ENCODE measurements at places on chromosomes 3 and 15.

GRCh38 chr3:160883373-160883772 lies 127.3 kb downstream of the PPM1L start:
- no peak for DNase-seq

DNA sequence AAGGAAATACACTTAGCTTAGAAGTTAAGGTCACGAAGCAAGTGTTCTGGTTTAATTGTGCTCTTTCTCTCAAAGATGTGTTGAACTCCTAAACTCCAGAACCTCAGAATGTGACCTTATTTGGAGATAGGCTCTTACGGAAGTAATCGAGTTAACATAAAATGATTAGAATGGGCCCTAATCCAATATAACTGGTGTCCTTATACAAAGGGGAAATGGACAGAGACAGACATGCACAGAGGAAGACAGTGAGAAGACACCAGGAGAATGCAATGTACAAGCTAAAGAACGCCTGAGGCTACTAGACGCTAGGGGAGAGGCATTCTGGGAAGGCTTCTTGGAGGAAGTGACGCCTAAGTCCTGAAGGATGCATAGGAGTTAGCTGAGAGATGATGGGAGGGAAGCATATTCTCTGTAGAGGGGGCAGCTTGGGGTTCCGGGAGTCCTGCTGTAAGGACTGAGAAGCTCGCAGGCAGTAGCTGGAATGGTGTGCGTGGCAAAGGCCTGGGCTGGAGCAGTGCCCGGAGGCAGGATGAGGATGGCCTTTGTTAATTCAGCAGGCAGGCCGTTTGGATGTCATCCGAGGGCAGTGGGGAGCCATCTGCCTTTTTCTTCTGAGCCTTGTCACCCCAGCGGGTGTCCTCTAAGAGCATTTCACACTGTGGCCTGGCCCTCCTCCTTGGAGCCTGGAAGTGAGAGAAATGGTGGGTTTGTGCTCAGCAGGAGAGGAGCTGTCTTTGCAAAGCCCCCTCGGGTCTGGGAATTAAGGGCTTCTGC lies 513.4 kb downstream of the SHQ1 start:
- no peak for DNase-seq

- DNase-seq = no peak
Measured at GRCh38 chr3:108011616-108012015, 79.2 kb downstream of the CD47 start.

GRCh38 chr3:79250746-79251145 lies 517.1 kb downstream of the ROBO1 start:
- DNase-seq = no peak

DNA sequence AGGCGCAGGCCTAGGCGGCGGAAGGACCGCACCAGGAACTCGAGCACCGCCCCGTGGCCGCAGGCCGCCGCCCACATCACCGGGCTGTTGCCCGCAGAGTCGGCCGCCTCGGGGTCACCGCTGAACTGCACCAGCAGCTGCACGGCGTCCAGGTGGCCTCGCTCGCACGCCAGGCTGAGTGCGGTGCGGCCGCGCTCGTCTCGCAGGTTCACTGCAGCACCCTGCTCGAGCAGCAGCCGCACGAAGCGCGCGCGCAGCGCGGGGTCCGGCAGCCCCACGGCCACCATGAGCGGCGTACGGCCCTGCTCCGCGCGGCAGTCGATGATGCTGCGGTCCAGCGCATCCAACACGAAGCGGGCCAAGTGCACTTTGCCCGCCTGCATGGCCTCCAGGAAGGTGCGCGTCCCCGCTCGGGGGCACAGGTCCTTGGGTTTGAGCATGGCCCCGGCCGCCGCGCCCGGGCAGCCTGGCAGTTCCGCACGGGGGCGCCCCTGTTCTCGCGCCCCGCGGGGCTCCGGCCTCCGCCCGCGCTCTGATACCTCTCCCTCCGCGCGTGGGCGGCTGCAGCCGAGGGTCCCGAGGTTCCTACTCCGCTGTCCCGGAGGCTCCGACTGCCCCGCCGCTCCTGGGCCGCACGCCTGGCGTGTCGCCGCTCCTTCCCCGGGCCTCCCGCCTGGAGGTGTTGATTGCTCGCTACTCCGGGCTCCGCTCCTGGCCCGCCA lies 556 bp downstream of the ANKRD63 start:
- DNase-seq = no peak

DNA sequence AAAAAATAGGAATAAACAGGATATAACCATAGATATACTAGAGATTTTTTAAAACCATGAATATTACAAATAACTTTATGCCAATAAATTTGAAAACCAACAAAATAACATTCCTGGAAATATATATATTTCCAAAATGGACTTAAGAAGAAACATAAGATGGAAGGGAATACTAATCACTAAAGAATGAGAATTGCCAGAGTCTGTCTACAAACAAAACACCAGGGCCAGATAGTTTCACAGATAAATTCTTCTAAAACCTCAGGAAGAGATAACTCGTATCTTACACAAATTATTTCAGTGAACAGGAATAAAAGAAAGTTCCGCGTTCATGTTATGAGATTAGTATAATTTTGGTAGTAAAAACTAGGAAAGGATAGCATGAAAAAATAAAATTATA lies 107.3 kb downstream of the HERC1 start:
- DNase-seq = no peak

GRCh38 chr15:44536962-44537734 lies at the start of gene EIF3J:
Gene EIF3J (plus strand): TSS chr15:44537147. CDS start chr15:44537195, 48 bp downstream.
- DNase-seq = peak; percentile 84

DNA sequence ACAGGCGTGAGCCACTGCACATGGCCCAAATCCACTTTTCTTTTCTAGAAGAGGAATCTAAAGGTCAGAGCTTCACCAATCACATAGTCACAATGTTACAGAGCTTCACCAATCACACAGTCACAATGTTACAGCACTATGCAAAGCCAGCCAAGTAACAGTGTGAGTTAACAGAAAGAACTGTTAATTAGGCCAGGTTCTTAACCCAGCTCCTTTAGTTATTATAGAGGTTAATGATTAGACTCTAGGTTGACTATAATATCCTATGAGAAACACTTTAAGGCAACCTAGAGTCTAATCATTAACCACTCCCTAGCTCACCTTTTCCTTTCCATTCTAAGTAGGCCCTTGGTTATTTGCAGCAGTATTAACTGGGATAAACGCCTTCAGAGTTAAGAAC lies 54.0 kb downstream of the TASOR start:
- DNase-seq = no peak

GRCh38 chr15:89409184-89410038 lies 74.8 kb upstream of the POLG start:
- no peak for DNase-seq

- no peak for DNase-seq
Measured at GRCh38 chr3:111961461-111962164, 17.2 kb upstream of the ABHD10 start.

DNA sequence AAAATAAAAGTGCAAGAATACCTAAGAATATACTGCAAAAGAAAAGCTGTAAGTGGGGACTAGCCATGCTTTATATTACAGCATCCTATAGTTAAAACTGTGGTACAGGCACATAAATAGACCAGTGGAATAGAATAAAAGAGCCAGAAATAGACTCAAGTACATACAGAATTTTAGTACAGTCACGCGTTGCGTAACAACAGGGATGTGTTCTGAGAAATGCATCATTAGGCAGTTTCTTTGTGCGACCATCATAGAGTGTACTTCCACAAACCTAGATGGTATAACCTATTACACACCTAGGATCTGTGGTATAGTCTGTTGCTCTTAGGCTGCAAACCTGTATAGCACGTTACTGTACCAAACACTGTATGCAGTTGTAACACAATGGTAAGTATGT lies 61.8 kb downstream of the PCCB start:
- no peak for DNase-seq

- no peak for DNase-seq
Measured at GRCh38 chr3:112640276-112640929, 540 bp downstream of the CCDC80 start.

DNA sequence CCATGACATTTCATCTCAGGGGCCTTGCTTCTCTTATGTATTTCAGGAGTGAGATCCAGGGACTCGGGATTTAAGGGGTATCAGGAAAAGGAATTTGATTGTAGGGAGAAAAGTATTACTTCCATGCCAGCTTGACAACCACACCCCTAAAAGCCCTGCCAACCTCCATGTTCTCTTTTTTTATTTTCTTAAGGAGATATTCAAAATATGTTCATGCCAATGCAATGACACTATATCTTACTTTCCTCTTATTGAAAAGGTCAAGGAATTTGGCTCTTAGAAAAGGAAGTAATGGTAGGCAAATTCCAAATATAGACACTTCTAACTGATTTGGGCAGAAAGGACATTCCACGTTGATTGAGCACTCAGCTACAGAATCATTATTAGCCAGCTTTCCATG lies 407.5 kb upstream of the NECTIN3 start:
- DNase-seq = no peak

- DNase-seq = no peak
Measured at GRCh38 chr3:94303897-94304296, 241.0 kb downstream of the NSUN3 start.

GRCh38 chr3:139448104-139448503 lies 28.2 kb downstream of the RBP2 start:
- no peak for DNase-seq

DNA sequence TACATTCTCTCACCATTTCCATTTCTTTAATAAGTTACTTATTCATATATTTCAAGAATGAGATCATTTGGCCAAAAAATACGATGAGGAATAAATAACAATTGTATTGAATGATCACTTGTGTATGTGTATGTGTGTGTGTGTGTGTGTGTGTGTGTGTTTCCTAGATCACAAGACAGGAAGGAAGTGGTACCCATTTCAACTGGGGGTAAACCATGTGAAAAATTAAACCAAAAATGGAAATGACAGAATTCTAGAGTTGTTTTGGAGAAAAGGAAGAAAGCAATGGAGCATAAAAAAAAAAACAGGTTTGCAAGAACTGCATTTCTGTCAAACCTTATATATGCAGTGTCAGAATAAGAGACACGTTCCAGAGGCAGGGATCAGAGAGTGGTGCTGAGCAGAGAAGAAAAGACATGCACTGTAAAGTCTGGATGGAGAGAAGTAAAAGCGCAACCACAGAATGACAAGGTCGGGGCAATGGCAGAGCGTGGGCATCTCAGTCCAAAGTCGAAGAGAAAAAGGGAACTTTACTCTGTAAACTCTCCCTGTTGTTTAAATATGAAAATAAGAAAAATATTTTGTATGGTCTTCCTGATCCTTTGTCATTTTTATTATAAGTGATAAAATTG lies 75.5 kb downstream of the PEX5L start:
- DNase-seq = no peak

- DNase-seq = no peak
Measured at GRCh38 chr3:69867941-69868505, 128.8 kb downstream of the MITF start.

- no peak for DNase-seq
Measured at GRCh38 chr15:24861014-24861690, 93.6 kb upstream of the SNRPN start.

GRCh38 chr3:72565593-72565992 lies 282.7 kb downstream of the SHQ1 start:
- DNase-seq = no peak

GRCh38 chr3:97350971-97351370 lies 413.6 kb upstream of the ARL6 start:
- DNase-seq = no peak

DNA sequence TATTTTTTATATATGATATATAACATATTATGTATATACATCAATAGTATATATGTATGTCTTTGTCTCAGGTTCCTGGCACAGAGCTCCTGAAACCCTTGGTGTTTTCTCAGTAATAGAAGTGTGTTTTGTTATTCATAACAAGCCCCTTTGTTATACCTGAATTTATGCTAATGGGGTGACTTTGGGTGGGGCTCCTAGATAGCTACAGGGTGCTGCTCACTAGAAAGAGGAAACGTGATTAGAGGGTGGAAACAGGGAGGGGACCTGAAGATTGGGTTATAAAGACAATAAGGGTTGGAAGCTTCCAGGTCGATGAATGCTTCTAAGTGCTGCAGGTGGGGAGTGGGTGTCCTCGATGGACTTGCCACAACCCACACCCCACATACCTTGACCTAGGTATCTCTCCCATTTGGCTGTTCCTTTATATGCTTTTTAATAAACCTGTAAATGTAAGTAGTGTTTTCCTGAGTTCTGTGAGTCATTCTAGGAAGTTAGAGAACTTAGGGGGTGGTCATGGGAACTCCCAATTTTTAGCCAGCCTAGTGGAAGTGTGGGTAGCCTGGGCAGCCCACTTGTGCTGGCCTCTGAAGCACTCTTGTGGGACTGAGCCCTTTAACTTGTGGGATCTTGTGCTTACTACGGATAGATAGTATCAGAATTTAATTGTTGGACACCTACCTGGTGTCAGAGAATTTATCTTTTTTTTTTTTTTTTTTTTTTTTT lies 36.9 kb upstream of the C15orf39 start:
- DNase-seq = no peak

- no peak for DNase-seq
Measured at GRCh38 chr3:31157047-31157694, 262.7 kb upstream of the GADL1 start.

All from stimulated activated CD4-positive, alpha-beta T cell treated with anti-CD3 and anti-CD28 coated beads, Interleukin-1b, Interleukin-23, amount 100 ng/mL, for 1 hour (primary cell).